Activated gamma-delta T cell treated with Interleukin-2 at 50 U/mL for 16 hours (primary cell): ENCODE measurements at places on chromosomes 11 and 22.

DNA sequence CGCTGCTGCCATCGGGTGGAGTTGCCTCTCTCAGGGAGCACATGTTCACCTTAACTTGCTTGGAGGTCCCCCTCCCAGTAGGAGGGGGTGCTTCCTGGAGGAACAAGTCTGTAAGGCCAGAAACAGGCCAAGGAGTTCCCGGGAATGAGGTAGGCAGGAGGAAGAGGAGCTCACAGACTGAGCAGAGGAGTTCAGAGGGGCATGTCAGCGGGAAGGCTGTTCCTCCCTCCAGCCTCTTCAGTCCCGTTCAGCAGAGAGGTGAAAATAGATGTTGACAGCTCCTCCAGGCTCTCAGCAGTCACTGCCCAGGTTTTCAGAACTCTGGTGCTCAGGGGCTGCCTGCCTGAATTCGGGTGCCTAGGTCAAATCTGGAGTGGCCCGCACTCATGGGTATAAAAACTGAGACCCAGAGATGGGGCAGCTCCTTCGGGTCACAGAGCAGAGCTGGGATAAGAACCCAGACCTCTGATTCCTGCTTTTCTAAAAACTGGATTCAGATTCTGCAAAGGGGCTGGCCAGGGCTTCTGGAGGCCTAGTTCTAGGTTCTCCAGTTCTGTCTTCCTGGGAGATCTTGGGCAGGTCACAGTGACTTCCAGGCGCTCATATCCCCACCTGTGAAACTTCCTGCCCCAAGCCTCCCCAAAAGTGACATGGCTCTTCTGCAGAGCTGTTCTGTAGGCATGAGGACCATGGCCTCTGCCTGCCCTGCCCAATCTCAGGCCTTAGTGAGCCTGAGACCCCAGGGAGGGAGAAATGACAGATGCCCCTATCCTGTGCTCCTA, 18.3 kb downstream of the ATG16L2 start:
- DNase-seq: no peak

- peak; percentile 84 for DNase-seq
Observed at GRCh38 chr11:66317723-66318599, 1.1 kb upstream of the CD248 start.

DNA sequence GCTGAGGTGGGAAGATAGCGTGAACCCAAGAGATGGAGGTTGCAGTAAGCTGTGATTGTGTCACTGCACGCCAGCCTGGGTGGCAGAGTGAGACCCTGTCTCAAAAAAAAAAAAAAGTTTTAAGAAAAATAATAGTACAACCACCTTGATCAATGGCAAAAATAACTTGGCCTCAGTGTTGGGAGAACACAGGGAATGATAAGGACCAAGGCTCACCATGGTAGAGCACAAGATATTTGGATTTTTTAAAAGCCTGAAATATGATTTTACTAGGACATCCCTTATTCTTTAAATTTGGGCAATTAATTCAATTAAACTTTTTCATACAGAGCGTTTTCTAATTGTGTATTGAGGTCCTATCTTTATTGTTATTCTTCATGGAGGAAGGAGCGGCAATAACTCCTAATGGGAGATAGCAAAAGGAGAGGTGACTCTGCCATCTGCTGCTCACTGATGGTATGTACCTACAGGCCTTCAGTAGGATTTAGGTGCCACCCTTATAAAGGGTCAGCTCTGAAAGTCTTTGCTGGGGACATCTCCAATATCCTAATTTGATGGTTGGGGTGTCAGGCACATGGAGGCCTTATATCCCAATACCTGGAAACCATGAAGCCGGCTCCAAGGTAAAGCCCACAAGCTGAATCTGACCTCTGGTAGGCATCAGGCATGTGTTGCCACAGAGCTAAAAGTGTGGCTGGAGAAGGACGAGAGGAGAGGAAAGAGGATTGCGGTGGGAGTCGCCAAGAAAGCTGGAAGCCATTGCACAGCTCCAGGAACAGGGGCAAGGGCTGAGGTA, 21.9 kb upstream of the POLD3 start:
- DNase-seq: no peak

DNA sequence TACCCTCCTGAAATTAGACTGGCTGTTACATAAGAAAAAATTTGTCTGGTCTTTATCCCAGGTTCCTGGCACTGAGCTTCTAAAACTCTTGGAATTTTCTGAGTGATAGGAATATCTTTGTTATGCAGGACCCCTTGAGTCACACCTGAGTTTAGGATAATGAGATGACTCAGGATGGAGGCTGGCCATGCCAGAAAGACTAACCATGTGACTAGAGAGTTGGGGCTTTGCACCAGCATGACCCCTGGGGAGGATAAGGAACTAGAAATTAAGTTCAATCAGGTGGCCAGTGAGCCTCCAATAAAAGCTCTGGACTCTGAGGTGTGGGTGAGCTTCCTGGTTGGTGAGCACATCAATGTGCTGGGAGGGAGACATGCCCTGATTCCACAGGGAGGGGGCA, 88.1 kb downstream of the XRRA1 start:
- no peak for DNase-seq

DNA sequence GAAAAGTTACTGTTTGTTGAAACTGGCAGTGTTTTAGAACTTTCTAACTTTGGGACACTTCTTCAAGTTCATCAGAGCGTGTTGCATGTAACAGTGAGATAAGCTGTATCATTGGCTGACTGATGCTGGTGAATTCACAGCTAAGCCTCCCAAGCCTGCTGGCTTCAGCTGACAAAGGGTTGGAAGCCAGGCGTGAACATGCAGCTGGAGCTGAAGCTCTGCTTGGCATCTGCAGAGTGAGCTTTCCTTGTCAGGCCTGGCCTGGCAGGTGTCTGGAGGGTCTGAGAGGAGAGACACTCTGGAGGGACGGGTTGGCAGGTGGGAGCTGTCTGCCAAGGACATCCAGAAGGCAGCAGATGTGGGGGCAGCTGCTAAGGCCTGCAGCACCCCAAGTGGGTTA, 1.5 kb downstream of the AMPD3 start:
- DNase-seq: no peak

- no peak for DNase-seq
Observed at GRCh38 chr22:25403284-25403810, 161.1 kb upstream of the GRK3 start.

- DNase-seq: no peak
Observed at GRCh38 chr11:42913731-42914130, 398.1 kb upstream of the API5 start.

DNA sequence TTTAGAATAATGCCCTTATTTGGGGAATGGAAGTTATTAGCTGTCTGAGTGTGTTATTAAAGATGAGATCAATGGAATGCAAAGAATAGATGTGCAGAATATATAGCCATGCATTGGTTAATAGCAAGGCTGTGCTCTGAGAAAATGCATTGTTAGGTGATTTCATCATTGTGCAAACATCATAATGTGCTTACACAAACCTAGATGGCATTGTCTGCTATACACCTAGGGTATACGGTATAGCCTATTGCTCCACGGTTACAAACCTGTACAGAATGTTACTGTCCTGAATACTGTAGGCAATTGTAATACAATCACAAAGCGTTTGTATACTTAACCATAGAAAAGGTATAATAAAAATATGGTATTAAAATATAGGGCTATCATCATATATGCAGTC, 25.5 kb downstream of the SLC5A12 start:
- no peak for DNase-seq

DNA sequence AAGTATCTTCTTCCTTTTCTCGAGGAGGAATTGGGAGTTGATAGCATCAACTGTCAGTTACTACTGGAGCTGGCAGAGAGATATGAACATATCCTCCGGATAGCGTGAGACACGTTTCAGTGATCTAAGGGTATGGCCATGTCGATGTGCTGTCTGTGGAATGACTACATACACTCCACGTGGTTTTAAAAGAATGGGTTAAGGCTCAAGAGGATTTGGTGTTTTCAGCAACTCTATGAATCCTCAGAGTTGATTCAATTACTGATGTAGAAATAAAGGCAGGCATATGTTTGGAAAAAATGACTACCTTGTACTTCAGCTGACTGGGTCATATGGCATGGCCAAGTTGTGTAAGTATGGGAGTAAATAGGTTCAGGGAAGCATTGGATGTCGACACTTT, 22.9 kb downstream of the MMP13 start:
- DNase-seq: no peak

- no peak for DNase-seq
Observed at GRCh38 chr22:24510637-24511625, 15.8 kb downstream of the UPB1 start.

DNA sequence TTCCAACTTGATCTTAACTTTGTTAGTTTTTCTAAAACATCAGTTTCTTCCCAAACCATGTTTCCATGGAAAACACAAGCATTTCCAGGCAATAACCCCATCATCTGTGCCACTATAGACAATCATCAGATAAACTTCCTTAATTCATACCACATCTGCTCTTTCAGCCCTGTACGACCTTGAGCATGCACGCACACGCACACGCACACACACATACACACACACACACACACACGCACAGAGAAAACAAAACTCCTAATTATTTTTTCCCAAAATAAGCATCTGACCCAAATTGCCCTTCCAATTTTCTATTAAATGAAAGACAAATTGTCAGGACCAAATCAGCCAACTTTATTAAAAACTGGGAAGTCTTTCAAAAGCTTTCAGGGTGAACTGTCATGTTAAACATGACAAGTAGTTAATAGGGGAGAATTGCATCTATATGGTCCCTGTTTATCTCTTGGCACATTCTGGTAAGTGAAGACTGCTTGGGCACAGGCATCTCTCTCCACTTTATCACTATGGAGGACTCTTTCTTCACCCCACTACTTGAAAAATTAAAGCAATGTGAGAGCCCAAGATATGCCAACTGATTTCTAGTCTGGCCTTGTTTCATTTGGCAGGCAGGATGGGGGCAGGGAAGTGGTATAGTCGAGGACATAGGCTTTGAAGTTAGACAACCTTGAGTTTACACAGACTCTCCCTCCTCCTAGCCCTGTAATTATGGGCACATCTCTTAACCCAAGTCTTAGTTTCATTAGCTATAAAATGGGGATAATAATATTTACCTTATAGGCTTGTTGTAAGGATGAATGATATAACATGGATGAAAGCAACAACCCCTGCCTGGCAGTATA, 15.1 kb downstream of the ADM start:
- DNase-seq: no peak

- no peak for DNase-seq
Observed at GRCh38 chr11:112513417-112513816, 252.8 kb upstream of the PLET1 start.

DNA sequence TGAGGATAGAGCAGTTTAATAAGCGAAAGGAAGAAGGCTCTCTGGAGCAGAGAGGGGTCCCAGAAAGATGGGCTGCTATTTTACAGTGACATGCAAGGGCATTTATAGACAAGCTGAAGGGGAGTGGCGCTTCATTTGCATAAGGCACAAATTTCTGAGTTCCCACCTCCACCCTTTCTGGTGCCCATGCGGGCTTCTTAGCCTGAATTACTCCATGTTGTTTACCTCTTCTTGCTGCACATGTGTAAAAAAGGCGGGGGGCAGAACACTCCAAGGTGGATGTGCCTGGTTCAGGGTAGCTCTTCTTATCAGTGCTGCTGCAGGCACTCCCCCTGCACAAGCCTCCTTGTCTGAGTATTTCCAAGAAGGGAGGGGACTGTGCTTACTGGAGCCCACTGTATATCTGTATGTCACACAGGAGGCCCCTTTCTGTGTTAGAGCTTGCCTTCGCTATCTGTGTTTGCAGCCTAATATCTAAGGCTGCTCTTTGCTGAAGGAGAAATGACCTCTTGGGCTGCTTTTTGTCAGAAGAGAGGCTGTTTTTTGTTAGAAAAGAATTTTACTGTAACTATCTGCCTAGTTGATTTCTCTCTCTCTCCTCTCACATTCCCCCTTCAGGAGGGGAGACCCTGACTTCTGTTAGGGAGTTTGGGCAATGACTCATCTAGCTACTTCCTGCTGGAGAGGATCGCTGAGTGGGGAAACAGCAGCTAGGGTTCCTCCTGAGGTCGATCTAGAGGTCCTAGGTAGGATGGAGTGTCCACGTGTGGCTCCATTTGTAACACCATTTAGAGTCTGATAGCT, 1057.0 kb upstream of the CNTN5 start:
- DNase-seq: no peak

DNA sequence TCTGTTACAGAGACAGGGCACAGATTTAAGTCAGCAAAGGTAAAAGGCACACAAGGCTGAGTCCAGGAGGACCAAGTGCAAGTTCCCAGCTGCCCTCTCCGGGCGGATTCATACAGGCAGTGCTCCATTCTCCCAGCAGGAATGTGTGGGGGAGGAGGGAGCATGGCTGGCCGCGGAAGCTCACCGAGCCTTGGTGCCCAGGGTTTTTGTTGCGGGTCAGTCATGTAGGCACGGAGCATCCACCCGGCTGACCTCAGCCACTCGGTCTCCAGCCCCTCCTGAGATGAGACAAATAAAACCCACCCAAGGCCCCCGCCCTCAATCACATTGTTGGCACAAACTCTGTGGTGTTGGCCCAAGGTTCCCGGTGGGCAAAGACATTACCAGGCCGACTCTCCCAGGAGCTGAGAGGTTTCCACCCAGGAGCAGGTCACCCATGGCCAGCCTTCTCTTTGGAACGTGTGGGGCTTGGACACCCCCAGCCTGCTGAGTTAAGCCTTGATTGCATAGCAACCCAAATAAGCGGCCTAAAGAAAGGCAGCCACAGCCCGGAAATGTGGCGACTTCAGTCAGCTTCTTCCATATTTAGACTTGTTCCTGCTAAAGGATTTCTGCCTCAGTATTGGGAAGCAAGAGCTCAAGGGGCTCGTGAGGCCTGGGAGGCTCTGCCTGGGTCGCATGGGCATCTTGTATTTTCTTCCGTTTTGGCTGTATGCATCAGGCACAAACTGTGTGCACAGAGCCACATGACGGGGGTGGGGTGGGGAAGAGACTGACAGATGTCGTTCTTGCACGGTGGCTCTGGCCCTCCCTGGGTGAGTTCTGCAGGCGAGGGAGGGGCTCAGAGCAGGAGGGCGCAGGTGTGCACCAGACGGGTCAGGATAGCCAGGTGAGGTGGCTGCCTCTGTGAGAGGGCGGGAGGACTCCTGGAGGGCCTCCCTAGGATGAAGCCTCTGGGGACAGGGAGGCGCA, 63.0 kb downstream of the ARHGAP8 start:
- DNase-seq: no peak

- no peak for DNase-seq
Observed at GRCh38 chr22:24335496-24335895, 64.9 kb downstream of the SPECC1L start.

GRCh38 chr11:134572741-134573675, 161.0 kb upstream of the B3GAT1 start:
- DNase-seq: no peak

DNA sequence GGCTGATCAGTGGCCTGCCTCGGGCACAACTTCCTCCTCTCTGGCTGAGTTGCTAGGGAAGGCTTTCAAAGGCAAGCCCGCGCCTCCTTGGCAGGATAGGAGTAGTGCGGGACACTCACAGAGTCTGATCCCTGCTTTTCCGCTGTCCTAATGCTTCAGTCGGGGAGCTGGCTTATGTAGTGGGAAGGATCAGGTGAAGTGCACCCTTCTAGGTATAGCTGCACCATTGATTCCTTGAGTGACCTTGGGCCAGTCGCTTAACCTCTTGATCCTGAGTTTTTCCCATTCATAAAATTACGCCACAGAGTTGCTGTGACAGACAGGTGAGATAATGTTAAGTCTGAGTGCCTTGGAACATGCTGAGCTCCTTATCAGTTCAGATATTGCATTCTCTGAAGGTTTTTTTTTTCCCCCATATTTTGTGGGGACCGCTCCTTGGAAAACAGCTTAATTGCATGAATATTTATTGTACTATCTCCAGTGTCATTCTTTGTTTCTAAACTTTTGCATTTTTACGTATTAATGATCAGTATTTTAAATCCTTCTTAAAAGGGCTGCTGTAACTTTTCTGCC, 961 bp downstream of the IPO7 start:
- no peak for DNase-seq
